ENCODE measurements at places on chromosomes 3 and 15.

GRCh38 chr3:46695177-46695961 lies 1.9 kb upstream of the ALS2CL start:
- no peak for DNase-seq

GRCh38 chr15:65400760-65401610 lies 21.8 kb downstream of the IGDCC4 start:
- no peak for DNase-seq

DNA sequence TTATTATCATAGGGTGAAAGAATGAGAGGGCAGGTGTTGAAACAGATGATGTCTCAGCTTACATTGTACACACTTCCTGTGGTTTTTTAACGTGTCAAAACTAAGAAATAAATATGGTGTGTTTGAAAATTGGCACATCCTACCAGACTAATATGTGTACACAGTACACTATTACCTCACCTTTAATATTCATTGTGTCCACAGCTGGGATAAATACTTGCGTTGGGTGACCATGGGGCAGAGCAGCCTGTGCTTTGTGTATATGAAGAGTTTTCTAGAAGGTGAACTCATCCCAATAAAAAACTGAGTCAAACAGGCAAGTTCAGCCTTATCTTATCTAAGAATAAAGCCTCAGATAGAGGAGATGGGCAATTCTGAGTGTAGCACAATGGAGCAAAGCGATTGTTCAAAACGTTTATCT lies 17.3 kb downstream of the SUCNR1 start:
- no peak for DNase-seq

GRCh38 chr15:55799291-55800212 lies 56.6 kb upstream of the PRTG start:
- DNase-seq = no peak

DNA sequence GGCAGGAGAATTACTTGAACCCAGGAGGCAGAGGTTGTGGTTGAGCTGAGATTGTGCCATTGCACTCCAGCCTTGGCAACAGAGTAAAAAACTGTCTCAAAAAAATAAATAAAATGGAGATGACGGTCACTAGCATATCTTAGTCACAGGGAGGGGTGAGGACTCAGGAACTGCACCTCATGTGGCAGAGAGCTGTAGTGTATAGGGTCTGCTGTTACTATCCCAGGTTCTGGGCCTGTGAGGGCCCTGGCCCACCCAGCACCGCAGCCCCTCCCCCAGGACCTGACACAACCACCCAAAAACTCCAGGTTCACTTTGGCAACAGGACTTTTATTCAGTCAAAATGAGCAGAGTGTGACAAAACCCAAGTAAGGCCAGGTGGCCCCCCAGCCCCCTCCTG lies 22.3 kb downstream of the RNU5B-1 start:
- DNase-seq = no peak

DNA sequence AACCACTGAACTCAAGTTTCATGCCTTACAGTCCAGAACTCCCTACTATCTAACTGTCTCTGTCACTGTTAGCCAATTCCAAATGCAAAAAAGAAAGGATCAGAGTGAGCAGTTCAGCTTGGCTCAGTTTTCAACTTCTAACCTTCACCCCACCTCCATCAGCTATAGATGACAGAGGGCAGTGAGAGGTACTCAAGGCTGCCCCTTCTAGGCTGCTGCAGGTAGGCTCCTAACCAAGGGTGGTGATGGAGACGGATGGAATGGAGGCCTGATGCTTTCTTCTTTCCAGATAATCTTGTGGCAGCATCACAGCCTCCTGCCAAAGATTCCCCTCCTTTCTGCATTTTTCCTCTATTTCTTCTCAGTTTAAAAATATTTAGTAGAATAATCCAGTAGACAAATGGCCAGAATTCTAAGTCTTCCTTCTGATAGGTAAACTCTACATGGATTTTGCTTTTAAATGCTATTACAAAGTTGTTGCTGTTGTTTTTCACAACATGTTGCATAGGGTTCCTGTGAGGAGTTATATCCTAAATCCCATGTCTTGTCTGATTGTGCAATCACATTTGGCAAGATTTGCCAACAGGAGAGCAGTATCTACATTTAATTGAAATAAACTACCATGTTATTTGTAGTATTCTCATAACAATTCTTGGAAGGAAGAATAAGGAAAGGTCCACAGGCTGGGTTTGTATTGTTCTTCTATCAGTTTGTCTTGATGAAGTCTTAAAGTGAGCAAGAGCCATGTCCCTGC lies 301.6 kb upstream of the TRIM42 start:
- no peak for DNase-seq

DNA sequence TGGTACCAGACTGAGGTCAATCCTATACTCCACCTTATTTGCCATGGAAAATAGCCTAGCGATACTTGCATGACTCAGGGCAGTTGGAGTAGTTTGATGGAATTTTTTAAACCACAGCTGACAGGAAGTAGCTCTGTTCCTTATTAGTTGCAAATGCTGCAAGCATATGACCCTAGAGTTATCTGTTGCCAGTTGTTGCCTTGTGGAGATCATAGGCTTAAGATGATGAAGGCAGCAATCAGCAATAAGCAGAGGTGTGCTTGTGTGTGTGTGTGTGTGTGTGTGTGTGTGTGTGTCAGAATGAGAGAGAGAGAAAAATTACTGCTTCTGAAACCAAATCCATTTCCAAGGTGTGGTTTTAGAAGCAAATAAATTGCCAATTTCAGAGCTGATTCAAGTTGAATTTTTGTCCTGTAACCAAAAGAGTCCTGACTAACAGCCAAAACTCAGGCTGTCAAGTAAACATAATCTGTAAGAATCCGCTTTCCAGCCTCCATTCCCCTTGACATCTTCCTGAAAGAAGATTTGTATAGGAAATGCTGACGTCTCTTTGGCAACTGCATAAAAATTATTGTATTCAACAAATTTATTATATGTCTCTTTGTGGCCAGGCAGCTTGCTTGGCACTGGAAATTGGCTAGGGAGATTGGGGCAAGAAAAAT lies 141.2 kb downstream of the SERPINI1 start:
- DNase-seq = no peak

GRCh38 chr15:89429023-89429422 lies 67.4 kb downstream of the RHCG start:
- no peak for DNase-seq

- DNase-seq = no peak
Measured at GRCh38 chr3:188119846-188120245, 34.1 kb upstream of the LPP start.

GRCh38 chr3:141383555-141384129 lies 15.3 kb downstream of the ZBTB38 start:
- DNase-seq = no peak

- DNase-seq = no peak
Measured at GRCh38 chr3:129046037-129046731, 14.4 kb upstream of the GP9 start.

DNA sequence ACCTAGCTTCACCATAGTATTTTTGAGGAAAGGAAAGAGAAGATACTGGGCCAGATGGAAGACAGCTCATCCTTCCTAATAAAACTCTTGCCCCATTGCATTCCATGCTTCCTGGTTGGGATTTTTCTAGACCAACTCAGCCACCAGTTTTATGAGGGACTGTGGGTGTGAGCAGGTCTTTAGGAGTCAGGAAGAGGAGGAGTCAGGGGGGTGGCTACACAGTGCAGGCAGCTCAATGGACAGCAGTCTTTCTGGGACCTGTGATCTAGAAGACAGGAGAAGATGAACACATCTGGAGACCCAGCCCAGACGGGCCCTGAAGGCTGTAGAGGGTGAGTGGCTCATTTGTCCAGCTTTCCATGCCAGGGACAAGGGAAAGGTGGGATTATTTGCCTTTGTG lies at the start of gene NOX5:
NOX5 (plus strand) TSS at position 242 of the 400 bp plus-strand sequence; CDS start at position 283, 41 bp downstream.
- no peak for DNase-seq

- no peak for DNase-seq
Measured at GRCh38 chr3:17055374-17056276, 170.9 kb downstream of the PLCL2 start.

GRCh38 chr3:50737906-50738598 lies 63.3 kb downstream of the DOCK3 start:
- no peak for DNase-seq

- DNase-seq = no peak
Measured at GRCh38 chr15:47294765-47295259, 422.5 kb upstream of the SEMA6D start.

GRCh38 chr3:52090131-52090932 lies 34.0 kb upstream of the DUSP7 start:
- no peak for DNase-seq

- no peak for DNase-seq
Measured at GRCh38 chr3:169090559-169090958, 573.0 kb downstream of the MECOM start.

DNA sequence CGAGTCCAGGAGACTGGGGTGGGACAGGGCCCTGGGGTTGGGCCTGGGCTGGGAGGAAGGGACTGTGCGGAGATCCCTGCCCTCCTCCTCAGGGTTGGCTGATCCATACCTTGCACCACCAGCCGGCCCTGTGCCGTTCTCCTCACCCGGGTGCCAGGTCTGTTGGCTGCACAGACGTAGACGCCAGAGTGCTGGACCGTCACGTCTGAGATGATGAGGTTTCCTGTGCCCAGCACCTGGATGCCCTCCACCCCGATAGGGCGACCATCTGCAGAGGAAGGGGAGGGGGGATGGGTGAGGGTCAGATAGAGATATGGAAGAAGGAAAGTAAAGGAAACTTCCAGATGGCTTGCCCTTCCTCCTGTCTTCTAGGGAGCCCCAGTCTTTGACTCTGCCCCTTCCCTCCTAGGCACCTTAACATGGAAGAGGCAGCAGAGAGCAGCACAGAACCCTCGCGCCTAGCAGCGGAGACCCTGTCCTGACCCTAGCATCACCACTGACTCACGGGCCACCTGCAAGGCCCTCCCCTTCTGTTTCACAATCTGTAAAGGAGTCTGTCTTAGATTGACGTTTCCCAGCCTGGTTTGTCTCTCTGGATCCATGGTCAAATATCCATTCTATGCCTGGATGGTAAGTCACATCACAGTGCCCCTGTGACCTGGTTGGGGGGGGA lies 28.8 kb downstream of the RNU5B-1 start:
- no peak for DNase-seq

GRCh38 chr3:49701388-49702077 lies 12.2 kb downstream of the RNF123 start:
- DNase-seq = no peak

DNA sequence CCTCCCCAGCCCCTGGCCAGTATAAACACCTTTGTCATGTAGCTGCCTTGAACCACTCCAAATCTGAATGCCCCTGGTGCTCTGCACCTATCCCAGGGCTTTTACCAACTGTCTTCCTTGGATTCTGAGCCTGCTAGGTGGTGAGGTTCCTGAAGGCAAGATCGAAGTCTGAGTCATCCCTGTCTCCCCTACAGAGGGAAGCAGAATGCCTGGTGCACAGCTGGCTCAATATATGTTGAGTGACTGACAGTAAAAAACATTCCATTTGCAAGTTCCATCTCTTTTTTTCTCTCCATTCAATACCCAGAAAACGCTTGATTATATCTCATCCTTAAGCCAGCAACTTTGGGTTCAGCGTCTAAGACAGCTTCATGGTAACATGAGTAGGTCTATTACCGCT lies 24.7 kb downstream of the SLC24A1 start:
- no peak for DNase-seq

- no peak for DNase-seq
Measured at GRCh38 chr3:41317718-41318117, 118.4 kb downstream of the CTNNB1 start.

- DNase-seq = no peak
Measured at GRCh38 chr15:87374339-87374738, 882.2 kb downstream of the NTRK3 start.

Data from NCI-H187 (cell line).